ENCODE measurements at places on chromosomes 5 and 9.

DNA sequence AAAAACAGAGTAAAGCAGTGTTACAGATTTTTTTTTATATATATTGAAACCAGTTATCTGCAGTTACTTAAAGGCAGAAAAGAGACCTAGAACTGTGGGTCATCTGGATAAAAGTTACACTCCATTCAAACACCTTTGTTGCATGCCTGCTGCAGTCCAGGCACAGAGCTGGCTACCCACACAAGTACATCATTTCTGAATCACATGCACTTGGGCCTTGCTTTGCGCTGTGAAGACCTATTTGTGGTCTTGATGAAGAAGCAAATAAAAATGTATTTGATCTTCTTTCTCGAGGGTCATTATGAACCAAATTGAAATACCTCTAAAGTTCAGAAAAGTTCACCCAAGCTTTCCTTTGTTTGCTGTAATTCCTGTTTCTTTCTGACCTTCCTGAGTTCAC lies 503.0 kb upstream of the ZNF608 start:
- no peak for DNase-seq

DNA sequence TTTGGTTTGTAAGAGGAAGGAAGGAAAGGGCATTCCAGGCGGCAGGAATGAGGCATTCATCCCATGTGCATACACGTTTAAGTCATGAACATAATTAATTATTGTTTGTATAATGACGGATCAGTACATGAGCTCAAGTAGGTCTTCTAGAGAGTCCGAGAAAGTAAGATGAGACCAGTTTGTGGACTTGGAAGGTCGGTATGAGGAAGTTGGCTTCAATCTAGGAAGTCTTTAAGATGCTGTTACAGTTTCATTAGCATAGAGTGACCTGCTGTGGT lies 2.1 kb downstream of the GTF3C4 start:
- no peak for DNase-seq

DNA sequence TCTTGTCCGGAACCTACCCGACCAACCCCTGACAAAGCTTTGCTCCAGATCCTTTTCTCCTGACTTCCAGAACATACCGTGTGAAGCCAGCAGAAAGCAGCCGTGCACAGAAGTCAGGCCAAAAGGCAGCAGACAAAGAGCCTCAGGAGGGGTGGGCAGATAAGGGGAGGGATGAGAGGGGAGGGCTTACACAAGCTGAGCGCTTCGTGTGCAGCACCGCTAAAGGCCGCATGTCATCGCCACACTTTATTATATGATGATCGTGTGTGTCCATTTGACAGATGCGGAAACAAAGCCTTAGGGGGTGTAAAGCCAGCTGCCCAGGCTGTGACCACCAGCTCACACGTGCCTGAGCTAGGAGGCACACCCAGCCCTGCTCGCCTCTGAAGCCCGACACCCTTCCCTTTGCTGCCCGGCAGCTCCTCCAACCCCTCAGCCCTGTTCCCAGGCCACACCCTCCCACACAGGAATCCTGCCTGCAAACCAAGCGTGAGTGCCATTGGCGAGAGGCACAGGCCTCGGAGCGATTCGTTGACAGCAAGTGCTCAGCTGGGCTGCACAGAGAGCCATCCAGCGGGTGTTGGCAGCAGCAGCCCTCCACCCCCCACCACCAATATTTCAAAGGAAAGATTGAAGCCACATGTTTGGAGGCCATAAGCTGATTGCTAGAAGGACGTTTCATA lies 170.5 kb upstream of the SMIM23 start:
- DNase-seq: no peak

DNA sequence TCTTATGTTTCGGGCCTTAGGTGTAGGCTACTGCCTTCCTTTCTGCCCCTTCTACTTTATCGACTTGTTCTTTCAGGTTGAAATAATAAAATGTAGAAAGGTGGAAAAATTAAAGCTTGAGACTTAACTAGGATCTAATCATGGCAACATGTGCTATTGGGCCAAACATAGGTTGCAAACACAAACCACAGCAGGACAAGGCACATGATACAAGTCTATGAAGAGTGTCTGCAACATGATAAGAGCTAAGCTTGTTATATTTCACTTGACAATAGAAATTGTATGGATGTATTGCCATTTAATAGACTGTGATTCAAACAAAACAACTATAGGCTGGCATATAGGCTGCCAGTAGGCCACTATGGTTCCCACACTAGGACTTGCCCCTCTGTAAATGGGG lies 1.7 kb upstream of the ERAP2 start:
- DNase-seq: no peak

- no peak for DNase-seq
Observed at GRCh38 chr5:147629196-147629595, 119.3 kb upstream of the DPYSL3 start.

GRCh38 chr5:132489871-132490483 lies 596 bp downstream of the IRF1 start:
- DNase-seq: no peak

DNA sequence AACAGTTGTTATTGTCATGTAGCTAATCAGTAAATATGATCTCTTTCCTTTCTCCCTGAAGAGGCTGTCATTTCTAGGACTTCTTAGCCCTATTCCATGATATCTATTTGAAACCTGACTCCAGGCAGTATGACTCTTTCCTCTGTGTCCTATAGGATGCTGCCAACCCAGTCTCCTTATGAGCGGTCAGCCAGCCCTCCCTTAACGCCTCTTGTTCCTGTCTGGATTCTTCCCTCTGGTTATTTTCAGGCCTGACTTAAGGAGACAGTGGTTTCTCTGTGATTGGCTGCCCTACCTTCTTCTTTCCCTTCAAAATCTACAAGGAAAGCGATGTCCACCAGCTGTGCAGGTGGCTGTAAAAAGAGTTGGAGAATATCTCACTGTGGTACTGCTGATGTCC lies 19.4 kb upstream of the C5orf63 start:
- no peak for DNase-seq

DNA sequence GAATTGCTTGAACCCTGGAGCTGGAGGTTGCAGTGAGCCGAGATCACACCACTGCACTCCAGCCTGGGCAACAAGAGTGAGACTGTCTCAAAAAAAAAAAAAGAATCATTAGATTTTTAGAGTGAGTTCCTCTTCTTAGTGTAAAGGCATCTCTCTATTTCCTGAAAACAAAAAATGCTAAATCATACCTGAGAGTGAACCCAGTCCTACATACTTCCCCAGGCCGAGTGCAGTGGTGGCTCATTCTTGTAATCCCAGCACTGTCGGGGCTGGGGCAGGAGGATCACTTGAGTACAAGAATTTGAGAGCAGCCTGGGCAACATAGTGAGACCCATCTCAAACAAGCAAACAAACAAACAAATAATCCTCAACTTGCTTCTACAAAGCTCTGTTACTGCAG lies 38.2 kb upstream of the LPAR1 start:
- no peak for DNase-seq

GRCh38 chr5:58542709-58543108 lies 40.2 kb upstream of the RAB3C start:
- no peak for DNase-seq

DNA sequence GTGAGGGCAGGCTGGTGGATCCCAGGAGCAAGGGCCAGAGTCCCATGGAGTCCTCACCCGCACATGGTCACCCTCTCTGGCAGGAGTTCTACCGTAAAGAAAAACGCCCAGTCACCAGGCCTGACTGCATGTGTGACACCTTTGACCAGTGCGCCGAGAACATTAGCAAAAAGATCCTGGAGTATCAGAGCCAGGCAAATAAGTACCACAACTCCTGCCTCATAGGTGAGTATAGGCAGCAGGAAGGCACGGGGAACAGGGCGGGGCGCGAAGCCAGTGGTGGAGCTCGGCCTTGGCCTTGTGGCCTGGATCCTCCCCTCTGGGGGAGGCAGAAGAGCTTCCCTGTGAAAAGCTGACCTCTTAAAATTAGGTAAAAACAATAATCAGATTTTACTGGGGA lies 45.4 kb upstream of the TDRD7 start:
- no peak for DNase-seq

DNA sequence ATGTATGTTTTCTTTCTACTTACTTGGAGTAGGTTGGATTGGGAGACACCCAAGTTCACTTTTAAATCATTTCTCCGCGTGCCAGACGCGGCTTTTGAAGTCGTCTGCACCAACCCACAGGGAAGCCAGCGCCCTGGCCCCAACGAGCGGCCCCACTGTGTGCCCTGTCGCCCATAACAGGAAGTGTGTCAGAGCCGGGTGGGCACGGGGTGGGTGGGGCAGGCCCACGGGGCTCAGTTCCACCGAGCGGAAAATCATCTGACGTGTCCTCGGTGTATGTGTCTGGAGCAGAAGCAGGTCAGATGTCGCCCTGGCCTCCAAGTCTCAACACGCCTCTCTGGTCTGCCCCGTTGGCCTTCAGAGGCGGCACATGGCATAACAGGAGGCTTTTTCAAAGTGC lies 22.7 kb upstream of the SMIM23 start:
- DNase-seq: no peak

- no peak for DNase-seq
Observed at GRCh38 chr9:132037458-132037857, 42.2 kb downstream of the MED27 start.

DNA sequence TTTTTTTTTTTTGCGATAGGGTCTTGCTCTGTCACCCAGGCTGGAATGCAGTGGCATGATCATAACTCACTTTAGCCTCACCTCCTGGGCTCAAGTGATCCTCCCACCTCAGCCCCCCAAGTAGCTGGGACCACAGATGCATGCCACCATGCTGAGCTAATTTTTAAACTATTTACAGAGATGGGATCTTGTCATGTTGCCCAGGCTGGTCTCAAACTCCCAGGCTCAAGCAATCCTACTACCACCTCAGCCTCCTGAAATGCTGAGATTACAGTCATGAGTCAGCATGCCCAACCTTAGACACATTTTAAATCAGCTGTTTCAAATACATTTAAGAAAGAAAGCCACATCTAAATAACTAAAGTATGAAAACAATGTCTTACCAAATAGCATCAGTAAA lies 439.0 kb downstream of the EBF1 start:
- DNase-seq: no peak

GRCh38 chr5:154753792-154754191 lies 1.4 kb upstream of the LARP1 start:
- no peak for DNase-seq

DNA sequence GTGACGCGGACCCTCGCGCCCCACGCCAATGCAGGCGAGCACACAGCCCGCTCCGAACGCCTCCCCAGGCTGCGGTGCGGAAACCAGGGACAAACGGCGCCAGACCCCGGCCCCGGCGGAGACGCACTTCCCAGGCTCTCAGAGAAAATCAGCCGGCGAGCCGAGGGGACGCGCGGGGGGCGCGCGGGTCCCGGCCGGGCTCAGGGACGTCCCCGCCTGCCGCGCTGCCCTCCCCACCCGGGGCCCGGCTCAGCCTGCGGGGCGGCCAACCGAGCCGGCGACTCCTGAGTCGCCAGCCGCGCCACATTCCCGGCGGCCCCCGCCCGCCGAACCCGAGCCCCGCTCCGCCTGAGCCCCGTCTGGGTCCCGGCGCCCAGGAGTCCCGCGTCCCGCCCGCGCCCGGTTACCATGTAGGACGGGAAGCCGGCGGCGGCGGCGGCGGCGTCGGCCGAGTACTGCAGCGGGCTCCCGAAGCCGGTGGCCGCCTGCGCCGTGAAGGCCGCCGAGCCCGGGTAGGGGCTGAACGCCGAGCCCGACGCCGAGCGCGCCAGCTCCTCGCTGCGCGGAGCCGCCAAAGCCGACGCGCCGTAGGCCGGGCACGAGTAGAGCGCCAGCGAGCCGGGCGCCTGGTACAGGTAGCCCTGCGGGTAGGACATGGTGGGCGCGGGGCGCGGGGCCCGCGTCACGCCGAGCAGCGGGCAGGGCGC lies 566 bp downstream of the IRX2 start:
- peak; percentile 34 for DNase-seq

DNA sequence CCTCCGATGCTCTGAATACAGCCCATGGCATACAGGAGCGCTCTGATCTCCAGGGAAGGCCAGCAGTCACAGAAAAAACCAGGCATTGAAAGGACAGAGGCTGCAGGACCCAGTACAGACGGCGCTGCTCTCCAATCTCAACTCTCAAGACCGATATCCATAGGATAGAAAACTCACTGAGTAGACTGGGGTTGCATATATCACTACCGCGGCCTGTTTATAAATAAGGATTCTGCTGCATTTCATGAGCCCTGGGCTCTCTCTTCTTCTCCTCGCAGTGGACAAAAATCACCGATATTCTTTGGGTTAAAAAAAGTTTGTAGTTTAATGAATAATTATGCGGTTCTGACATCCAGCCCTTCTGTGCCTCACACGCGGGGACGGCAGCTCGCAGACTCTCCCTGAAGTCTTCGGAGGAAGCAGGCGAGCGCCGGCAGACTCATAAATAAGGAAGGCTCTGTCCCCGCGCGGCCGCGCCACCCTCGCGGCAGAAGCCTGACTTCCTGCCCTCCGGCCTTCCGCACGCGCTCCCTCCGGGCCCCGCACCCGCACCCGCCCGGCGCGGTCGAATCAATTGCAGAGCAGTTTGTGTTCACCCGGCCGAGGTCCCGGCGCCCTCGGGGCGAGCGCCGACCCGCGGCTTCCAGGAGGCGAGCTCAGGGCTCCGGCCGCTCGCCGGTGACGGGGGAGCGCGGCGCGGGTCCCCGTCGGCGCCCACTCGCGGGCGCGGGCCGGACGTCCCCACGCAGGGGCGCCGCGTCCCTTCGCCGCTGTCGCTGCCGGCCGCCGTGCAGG lies at the start of gene FAM78A:
Gene FAM78A, minus strand, starts transcription at position 417 of the 795 bp plus-strand sequence. Its CDS starts 331 bp downstream, at position 86.
- DNase-seq: no peak

GRCh38 chr5:82785456-82785855 lies 291.7 kb downstream of the TMEM167A start:
- DNase-seq: no peak

GRCh38 chr5:140548791-140549190 lies 1.3 kb downstream of the EIF4EBP3 start:
- no peak for DNase-seq

GRCh38 chr5:104859437-104859836 lies 1296.8 kb upstream of the NUDT12 start:
- DNase-seq: no peak

Measured in neural crest cell (in vitro differentiated cells).